ENCODE measurements at places on chromosomes 5 and 9.

DNA sequence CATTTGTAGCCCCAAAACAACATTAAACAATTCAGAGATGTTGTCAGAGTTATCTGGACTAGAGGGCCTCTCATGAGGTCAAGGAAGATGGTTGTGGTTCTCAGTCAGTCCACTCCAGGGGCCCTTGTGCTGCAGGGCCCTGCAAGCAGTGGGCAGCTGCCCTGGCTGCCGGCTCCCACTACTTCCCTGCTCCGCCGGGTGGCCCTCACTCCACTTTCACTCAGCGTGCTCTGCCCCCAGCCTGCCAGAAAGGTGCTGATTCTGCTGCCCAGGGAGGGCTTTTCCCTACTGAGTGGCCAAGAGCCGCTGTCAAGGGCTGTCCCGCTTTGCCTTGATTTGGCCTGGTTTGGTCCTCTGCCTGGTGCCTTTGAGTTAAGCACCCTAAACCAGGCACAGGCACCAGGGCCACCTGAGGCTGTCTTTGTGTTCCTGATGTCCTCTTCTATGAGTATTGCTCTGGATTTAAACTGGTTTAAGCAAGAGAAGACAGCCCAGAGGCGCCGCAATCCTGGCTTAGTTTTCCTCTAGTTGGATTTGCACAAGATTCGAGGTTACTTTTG is 117.2 kb downstream of the GADD45G start:
- DNase-seq = no peak

- no peak for DNase-seq
These were observed 18.1 kb upstream of the FCN1 start for GRCh38 chr9:134935701-134936345.

- DNase-seq = peak; percentile 5
These were observed 45.5 kb downstream of the SPOCK1 start for GRCh38 chr5:137453483-137454080.

GRCh38 chr5:142906863-142907671 is 136.9 kb downstream of the ARHGAP26 start:
- DNase-seq = no peak

DNA sequence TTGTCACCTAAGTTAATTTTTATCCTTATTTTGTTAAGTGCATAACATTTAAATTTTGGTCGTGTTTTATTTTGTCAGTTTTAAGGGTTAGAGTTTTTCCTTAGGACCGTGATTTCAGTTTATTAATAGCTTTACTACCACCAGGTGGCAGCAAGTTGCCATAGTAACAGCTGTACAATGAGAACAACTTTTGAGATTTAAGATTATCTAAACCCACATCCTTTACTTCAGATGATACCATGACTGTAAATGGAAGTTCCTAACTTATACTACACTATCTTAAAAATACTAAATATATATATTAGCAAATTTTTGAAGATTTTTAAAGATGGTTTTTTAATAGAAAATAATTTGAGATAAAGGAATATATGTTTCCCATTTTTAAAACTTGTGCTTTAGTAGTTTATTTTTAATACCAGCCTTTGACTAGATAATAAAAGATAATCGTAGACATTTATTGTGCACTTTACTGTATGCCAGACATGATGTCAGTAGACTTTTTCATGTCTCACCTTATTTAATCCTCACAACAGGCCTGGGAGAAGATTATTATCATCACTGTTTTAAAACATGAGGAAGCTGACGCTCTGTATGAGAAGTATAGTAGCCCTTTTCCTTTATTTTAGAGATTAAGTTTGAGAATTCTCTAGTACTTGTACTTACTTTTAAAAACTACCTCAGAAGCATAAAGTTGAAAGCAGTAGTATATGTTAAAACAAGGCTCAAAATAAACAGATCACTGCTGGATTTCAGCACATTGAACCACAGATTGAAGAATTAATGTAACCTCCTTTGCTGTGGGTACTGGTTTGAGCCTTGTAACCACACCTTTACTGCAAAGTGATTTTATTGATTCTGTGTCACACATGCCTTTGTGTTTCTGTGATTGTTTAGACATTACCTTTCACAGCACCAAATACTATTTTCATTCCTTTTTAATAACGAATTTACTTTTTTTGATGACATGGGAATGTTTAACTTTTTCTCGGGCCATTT is 27.5 kb downstream of the SREK1 start:
- peak; percentile 42 for DNase-seq

DNA sequence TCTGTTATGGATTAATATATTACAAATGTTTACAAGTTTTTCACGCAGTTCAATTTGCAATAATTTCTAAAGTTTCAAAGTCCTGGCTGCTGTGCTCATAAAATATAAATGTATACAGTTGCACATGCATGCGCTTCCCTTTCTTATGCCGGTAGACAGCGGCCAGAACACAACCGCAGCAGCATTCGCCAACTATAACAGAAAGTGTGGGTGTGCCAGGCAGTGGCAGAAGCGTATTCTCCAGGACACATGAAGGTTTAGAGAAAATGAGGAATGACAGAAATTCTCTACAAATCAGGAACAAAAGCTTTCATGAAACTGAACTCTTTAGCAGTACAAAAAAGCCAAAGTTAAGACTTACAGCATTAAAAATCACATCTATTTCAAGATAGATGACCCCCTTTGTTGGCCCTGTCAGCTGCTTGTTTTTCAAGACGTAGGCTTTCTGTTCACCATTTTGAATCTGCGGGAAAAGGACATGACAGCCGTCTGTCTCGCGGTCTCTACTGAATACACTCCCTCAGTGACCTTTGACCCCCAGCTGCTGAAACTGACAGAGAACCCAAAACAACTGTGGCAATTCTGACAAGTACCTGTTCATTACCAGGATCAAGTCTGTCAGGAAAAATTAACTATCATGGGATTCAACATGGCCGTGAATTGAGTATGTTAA is 252.2 kb downstream of the SLF1 start:
- DNase-seq = no peak

DNA sequence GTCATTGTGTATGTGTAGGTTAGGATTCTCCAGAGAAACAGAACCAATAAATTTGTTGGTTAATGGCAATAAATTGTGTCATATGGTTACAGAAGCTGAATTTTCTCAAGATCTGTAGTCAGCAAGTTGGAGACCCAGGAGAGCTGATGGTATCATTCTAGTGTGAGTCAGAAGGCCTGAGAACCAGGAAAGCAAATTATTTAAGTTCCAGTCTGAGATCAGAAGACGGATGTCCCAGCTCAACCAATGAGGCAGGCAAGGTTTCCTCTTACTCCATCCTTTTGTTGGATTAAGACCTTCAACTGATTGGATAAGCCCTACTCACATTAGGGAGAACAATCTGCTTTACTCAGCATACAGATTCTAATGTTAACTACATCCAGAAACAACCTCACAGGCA is 656.3 kb downstream of the ANXA1 start:
- no peak for DNase-seq

DNA sequence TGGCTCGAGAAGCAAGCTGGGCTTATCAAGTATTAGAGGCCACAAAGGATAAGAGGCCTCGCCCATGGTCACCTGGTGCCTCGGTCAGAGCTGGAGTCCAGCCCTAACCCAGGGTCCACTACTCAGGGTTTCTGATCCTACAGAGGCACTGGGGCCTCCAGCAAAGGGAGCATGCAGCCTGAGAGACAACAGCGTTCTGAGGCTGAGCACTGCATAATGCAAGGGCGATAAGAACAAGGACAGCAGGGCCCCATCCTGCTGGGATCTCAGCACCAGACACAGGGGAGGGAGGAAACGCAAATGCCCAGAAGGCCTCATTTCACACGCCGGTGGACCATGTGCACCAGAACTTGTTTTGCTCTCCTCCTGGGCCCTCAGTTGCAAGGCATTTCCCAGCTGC is 63.0 kb downstream of the C5orf15 start:
- no peak for DNase-seq

GRCh38 chr9:131289301-131290035 is at the start of gene PLPP7:
PLPP7 (plus strand) TSS chr9:131289723; CDS start chr9:131289998, 275 bp downstream.
- DNase-seq = peak; percentile 61

- DNase-seq = no peak
These were observed 51.0 kb downstream of the COL27A1 start for GRCh38 chr9:114206221-114206789.

DNA sequence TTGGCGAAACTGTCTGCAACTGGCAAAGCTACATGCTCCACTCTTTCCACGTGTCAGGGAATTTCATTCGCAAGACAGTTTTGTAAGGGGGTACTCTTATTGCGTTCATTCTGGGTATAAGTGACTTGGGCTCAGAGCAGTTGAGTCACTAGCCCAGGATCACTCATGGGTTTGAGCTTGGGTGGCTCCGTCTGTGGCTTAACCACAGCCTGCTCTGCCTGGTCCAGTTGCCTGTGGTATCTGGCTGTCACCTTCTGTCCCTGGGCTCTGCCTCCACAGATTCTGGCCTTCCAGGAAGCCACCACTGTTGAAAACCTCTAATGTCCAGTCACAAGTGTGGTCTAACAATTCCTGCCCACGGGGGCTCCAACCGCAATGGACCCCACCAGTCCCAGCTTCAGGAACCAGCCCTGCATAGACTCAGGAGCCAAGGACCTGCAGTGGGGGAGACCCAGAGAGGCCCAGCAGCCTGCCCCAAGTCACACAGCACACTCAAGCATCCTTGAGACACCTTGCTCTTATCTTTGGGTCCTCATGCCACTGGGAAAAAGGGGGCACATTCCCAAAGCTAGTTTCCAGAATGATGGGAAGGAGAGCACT is 10.4 kb downstream of the KIF12 start:
- DNase-seq = no peak

DNA sequence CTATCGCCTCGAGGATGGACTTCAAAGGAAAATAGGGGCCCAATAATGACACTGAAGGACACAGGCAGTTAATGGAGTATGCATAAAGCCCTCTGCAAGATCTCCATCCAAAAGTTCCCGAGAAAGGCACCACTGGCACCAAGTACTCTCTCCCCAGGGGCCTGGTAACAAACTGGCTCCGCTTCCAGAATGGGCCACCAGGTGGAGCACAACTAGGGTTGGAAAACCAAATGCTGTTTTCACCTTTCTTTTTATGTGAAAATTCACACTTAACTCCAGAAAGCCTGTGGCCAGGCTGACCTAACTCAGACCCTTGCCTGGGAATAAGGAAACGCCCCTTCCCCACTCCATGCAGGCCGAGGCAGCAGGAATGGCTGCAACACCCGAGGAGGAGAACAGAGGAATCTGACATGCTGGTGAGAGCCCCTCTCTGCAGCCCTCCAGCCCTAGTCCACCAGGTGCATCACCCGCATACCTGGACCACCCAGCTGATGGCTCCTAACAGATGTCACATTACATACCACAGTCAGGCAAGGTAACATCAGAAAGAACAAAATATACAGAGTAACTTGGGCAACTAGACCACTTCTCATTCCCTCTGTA is 42.8 kb downstream of the CAMSAP1 start:
- DNase-seq = peak; percentile 85

- DNase-seq = no peak
These were observed 150.7 kb upstream of the RASGRF2 start for GRCh38 chr5:80809451-80809850.

GRCh38 chr5:78354066-78354670 is 6.2 kb upstream of the SCAMP1 start:
- no peak for DNase-seq

- no peak for DNase-seq
These were observed 357.2 kb downstream of the ZSWIM6 start for GRCh38 chr5:61689153-61689846.

GRCh38 chr9:19732441-19732951 is 56.3 kb downstream of the SLC24A2 start:
- DNase-seq = no peak
